GM18507 (cell line): ENCODE measurements at places on chromosomes 5 and 9.

DNA sequence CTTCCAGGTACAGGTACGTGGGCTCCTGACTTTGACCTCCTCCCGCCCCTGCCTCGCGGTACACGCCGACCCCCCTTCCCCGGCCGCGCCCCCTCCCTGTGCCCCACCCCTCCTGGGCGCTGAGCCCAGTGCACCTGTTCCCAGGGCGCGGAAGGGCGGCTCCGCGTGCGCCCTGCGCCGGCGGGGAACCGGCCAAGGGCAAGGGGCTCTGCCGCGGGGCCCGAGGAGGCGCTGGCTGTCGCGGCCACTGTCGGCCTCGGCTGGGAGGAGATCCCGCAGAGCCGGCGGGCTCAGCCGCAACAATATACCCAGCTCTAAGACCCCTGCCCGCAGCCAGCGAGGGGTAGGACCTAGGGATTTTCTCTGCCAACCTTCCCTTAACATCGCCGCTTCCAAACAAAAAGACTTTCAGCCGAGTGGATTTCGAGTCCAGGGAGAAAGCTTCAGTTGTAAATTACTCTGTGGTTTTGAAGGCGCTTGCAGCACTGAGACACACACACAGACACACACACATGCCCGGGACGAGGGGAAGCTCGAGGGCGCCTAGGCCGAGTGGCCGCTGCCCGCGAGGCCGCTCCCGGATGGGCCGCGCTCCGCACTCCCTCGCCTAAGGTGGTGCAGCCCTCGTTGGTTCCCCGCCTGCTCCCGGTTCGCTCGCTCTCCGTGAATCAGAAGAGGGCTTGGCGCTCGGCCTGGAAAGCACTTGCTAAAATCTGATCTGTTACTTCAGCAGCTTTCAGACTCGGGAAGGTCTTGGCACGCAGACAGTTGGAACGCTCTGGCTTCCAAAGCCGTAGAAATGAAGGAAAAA is 1.2 kb downstream of the FGF18 start:
- no peak for DNase-seq

GRCh38 chr5:36334315-36334714 is 32.6 kb upstream of the RANBP3L start:
- DNase-seq, result no peak

GRCh38 chr5:130526708-130527107 is 622.4 kb downstream of the CHSY3 start:
- no peak for DNase-seq

- DNase-seq, result no peak
Measured at GRCh38 chr5:153551537-153552079, 61.1 kb downstream of the GRIA1 start.

- DNase-seq, result no peak
Measured at GRCh38 chr9:124392871-124393460, 22.3 kb downstream of the PSMB7 start.

DNA sequence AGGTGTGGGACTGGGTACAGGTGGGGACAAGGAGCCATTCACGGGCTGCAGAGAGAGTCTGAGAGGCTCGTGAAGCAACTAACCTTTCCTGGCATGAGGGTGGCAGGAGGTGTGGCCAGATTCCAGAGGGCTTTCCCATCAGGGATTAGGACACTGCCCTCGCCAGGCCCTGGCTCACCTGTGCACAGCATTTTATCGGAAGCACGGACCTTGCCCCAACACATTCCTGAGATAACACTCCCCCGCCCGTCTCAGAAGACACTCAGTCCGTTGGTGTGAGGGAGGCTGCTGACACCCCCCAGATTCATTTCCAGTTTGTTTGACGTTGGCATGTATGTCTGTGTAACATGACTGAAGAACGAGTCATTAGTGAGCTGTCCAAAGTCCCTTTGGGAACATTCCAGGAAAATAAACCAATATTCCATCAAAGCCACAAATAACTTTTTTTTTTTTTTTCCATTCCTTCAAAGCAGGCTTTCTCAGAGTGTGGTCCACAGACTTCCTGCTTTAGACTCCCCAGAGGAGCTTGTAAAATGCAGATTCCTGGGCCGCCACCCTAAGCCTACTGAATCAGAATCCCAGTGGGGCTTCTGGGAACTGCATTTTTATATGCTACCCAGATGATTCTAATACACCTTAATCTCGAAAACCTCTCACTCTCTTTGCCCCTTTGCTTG is 23.4 kb downstream of the WWC1 start:
- DNase-seq, result no peak

GRCh38 chr5:63049935-63050334 is 471.3 kb downstream of the LRRC70 start:
- no peak for DNase-seq

DNA sequence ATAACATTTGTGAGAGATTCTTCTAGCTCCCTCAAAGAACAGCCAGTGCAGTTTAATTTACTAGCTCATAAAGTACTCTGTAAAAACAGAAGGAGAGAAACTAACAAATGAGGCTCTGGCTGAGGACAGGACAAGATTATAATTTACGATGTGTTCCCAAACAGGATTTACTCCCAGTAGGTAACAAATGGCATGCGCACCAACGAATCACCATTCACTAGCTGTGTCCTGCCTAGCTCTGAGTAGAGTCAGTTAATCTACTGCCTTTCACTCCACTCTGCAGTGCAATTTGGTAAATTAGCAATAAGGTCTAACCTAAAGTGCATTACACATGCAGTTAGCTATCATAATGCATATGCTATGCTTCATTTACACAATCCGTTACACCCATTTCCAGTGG is 497.4 kb upstream of the CCNG1 start:
- no peak for DNase-seq

DNA sequence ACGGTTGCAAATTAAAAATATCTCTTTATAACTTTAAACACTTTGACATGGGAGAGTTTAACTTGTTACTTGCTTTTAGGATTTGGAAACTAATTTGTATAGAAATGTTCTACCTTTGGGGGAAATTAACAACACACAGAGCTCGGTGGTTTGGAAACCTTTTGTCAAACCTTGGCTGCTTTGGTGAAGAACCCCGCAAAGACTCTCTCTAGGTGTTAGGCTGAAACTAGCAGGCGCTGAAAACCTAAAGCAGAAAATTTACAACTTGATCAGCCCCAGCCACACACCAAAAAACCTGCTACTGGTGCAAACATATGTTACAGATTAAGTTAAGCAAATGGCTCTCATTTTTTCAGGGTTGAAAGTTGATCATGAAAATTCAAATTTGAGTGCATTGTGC is 25.8 kb downstream of the NR2F1 start:
- DNase-seq, result no peak

GRCh38 chr9:10000669-10001068 is 612.1 kb downstream of the PTPRD start:
- no peak for DNase-seq

GRCh38 chr9:86503314-86503713 is 149.1 kb upstream of the TUT7 start:
- DNase-seq, result no peak

- DNase-seq, result no peak
Measured at GRCh38 chr5:95557841-95558240, 2.9 kb downstream of the ARSK start.

DNA sequence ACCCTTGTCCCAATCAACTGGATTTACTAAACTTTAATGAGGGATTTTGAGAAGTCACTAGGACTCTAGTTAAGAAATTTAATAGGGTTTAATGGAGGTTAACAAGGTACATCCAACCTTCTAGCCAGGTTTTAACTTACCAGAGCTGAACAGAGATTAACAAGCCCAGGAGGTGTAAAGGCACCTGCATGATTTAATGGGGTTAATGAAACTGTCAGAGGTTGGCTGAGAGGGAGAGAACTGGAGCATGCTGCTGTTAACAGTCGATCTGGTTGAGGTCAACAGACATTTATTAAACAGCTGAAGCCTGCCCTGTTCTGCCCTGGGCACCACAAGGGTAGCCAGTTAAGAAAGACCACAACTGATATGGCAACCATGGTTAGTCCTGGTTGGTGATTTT is 13.6 kb downstream of the HAND1 start:
- DNase-seq, result no peak

DNA sequence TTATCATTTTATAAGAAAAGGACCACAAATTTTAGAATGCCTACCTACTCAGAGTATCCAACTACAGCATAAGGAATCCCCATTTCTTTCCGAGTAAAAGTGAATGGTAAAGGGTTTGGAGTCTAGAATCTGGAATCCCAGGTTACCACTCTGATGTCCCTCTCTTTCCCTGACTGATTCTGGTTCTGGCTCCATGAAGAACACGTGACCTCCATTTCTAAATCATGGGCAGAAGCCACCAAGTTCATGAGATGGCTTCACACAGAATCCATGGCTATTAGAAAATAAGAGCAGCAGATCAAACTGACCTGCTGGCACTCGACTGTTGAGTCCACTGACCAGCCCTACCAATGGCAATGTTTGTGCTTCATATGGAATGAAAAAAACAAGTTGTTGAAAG is 40.7 kb downstream of the PFDN1 start:
- no peak for DNase-seq

GRCh38 chr9:136442265-136442664 is 2.6 kb upstream of the INPP5E start:
- DNase-seq, result no peak

GRCh38 chr9:125379208-125379607 is 117.6 kb downstream of the GAPVD1 start:
- DNase-seq, result no peak

DNA sequence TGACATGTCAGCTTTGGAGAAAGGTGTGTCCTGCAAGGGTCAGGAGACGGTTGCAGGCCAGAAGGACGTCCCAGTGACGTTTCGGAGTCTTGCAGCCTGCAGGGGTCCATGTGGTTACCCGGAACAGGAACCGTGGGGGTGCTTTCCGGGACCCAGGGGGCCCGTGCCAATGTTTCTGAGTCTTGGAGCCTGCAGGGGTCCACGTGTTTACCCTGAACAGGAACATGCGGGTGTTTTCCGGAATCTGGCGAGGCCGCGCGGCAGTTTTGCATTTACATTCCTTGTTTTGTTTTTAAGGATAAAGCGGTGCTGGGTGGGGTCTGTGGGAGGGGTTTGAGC is 30.6 kb downstream of the NKD2 start:
- DNase-seq, result no peak

DNA sequence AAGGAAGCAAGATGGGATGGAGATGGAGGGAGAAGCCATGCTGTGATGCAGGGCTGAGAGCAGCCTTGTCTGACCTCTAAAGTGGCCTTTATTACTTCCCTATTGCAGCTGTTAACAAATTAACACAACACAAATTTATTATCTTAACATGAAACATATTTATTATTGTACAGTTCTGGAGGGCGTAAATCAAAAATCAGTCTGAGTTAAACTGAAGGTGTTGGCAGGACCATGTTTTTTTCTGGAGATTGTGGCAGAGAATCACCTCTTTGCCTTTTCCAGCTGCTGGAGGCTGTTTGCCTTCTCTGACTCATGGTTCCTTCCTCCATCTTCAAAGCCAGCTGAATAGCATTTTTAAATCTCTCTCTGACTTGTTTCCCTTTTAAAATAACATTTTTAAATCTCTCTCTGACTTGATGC is 7.2 kb upstream of the MCC start:
- DNase-seq, result no peak

DNA sequence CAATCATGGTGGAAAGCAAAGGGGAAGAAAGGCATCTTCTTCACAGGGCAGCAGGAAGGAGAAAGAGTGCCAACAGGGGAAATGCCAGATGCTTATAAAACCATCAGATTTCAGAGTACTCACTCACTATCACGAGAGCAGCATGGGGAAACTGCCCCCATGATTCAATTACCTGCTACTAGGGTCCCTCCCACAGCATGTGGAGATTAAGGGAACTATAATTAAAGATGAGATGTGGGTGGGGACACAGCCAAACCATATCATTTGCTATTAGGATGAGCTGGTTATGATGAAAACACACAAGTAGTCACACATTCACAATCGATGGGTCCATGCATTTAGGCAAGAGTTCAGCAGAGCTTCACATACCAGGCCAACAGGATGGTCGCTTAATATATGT is 469.0 kb downstream of the PDE4D start:
- DNase-seq, result no peak

- no peak for DNase-seq
Measured at GRCh38 chr5:68130253-68130652, 85.3 kb upstream of the PIK3R1 start.
